ENCODE measurements at places on chromosomes 1 and 21.

DNA sequence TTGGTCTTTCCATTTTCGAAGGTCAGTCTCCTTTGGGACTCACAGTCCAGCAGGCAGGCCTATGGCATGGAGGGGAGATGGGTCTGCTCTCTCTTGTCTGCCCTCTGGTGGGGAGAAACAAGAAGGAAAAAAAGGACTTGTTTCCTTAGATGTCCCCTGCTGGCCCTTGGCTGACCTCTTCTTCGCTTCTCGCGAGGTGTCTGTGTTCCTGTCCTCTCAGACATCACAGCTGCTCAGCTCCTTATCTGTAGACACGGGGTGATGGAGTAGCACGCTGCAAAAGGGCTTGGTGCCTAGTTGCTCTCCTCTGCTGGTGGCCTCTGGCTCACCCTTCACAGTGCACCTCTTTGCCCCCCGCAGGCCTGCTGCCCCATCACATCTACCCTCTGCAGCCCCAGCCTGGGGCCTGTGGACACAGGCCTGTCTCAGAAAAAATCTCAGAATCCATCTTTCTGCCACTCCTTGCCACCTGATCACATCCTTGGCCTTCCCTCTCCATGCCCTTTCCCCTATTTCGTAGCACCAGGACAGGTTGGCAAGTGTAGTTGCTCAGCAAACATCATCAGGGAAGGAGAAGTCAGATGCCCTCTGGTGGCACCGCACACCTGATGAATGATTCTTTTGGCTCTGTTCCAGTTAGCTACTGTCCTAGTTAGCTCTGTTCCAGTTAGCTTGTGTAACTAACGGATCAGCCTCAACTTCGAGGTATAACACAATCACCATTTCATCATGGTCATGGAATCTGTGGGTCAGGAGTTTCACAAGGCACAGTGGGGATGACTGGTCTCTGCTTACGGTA is 18.7 kb upstream of the AK2 start:
- DNase-seq = no peak

GRCh38 chr1:201447903-201448871 is 20.8 kb downstream of the PHLDA3 start:
- peak; percentile 32 for DNase-seq

GRCh38 chr1:168362991-168363390 is 82.3 kb downstream of the TBX19 start:
- no peak for DNase-seq

DNA sequence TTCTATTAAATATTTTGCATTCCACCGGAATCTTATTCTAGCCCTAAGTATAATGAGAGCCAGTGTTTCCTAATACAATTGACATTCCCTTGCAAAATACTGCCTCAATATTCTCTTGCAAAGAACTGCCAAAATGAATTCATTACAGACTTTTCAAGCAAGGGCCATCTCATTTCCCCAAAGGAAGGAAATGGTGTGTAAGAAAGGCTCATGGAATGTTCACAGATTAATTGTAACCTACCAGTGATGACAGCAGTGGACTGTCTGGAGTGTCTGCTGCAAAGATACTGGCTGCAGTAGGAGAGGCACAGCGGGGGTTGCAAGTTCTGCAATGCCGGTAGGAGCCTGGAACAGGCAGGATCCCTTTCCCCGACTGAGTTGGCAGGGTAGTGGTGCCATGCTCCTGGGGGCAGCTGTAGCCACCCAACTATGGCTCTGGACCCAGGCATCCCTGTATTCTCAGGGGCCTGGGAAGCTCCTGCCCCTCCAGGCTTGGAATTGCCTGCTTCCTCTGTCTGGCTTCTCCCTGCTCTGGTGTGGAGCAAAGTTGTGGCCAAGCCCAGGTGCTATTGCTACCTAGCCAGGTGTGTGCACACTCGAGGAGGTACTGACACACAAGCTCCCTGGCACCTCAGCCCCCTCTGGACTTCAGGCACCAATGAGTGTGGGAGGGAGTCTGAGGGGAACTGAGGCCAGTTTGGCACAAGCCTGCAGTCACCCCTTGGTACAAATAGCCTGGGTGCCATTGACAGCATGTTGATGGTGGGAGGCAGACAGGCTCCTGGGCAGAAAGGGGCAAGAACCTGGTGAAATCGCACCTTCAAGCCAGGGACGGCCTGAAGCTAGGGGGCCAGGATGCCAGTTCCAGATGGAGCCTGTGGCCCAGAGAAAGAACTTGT is 1371.0 kb downstream of the KCNT2 start:
- DNase-seq = no peak

GRCh38 chr1:73635021-73635420 is 563.0 kb downstream of the LRRIQ3 start:
- no peak for DNase-seq

- no peak for DNase-seq
Observed at GRCh38 chr1:173293756-173294155, 86.6 kb upstream of the TNFSF4 start.

GRCh38 chr1:26034504-26035202 is 11.3 kb downstream of the SLC30A2 start:
- no peak for DNase-seq

GRCh38 chr1:219837274-219837993 is 90.9 kb downstream of the SLC30A10 start:
- DNase-seq = no peak

DNA sequence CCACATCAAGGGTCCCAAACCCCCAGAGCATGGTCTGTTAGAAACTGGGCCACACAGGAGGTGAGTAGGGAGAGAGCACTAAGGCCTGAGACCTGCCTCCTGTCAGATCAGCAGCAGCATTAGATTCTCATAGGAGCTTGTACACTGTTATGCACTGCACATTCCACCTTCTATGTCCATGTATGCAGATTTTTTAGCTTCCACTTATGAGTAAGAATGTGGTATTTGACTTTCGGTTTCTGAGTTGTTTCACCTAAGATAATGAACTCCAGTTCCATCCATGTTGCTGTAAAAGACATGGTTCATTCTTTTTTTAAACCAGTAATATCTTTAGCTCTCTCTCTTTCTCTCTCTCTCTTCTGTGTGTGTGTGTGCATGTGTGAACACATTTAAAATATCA is 663 bp upstream of the GBP6 start:
- DNase-seq = no peak

- no peak for DNase-seq
Observed at GRCh38 chr1:174448974-174449373, 1.2 kb downstream of the GPR52 start.

DNA sequence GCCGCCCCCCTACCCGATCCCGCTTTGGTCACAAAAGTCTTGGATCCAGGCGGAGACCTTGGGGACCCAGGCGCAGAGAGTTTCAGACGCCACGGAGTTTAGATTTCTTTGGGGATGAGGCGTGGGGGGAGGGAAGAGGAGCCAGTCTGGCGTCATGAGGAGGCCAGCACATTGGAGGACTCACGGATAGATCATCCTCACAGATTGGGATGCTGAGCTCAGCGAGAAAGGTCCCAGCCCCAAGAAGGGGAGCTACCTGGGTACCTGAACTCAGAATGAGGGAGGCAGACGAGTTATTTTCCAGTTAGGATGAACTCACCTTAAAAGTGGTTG is 393 bp downstream of the ELAPOR1 start:
- no peak for DNase-seq

DNA sequence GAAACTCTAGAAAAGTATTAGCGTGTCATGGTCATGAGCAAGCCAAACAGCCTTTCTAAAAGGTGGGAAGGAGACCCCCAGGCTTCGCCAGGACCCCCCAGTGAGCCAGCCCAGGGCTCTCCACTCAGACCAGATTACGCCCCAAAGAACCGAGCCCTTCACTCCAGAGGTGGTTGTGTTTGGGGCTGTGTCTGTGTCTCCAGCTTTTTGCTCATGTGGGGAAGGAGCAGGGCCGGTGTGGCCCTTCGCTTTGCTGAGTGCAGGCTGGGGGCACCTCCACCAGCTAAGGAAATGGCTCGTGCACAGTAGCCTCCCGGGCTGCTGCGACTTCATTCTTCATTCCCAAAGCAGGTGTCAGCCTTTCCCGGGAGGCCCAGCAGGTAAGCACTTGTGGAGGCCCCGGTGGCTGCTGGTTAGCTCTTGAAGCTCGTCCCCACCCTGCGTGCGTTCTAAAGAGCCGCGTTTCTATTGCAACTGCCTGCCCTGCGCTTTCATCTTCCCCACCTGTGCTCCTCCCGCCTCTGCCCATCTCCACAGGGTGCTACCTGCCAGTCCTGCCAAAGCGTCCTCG is 531 bp downstream of the TSPEAR start:
- DNase-seq = no peak

DNA sequence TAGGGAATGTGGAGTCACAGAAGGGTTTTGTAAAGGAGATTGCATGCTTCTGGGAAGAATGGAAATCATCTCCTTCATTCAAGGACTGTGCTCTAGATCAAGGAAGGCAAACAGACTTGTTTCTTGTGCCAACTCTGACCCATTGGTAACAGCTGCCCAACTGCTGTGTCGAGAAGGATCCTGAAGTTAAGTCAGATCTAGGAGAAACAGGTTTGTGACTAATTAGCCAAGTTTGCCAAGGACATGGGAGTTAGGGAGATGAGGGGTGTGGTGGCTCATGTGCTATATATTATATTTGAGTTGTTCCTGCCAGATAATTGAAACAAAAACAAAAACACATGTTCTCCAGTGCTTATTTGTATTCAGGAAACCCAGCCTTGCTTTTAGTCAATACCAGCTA is 251.2 kb upstream of the USP24 start:
- DNase-seq = no peak

DNA sequence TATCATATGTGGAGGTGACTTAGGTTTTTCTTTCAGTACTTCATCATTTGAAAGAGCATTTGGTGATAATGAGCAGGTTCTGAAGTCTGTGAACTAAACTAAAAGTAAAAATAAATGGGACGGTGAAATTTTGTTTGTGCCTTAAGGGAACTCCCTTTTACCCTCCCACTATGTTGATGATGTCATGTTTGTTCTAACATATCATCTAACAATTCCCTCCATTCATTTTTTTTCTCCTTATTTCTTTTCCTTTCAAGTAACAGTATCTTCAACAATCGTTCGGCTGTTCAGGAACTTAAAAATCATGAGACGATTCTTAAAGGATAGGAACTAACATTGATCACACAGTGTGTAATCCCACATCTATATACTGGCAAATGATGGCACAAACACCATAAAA is 30.0 kb upstream of the IRF2BP2 start:
- no peak for DNase-seq

DNA sequence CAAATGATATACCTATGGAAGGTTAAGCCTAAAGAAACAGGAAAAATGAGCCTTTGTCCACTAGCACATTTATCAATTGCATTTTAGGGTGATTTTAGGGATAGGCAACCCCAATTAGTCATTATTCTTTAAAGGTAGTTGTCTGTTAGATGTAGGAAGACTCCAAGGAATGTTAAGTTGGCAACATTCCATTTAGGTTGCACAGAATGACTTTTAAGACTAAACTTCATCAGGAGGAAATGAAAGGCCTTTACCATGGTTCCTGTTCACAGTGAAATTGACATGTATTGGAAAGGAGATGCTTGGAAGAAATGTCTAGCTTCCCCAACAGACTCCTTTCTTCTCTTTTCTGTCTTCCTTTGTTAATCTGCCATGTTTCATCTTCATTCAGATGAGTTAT is 1.6 kb upstream of the APOBEC4 start:
- no peak for DNase-seq

GRCh38 chr1:1215080-1215676 is 1.2 kb upstream of the TNFRSF4 start:
- no peak for DNase-seq

GRCh38 chr1:150650193-150650592 is 20.8 kb upstream of the ENSA start:
- DNase-seq = no peak

DNA sequence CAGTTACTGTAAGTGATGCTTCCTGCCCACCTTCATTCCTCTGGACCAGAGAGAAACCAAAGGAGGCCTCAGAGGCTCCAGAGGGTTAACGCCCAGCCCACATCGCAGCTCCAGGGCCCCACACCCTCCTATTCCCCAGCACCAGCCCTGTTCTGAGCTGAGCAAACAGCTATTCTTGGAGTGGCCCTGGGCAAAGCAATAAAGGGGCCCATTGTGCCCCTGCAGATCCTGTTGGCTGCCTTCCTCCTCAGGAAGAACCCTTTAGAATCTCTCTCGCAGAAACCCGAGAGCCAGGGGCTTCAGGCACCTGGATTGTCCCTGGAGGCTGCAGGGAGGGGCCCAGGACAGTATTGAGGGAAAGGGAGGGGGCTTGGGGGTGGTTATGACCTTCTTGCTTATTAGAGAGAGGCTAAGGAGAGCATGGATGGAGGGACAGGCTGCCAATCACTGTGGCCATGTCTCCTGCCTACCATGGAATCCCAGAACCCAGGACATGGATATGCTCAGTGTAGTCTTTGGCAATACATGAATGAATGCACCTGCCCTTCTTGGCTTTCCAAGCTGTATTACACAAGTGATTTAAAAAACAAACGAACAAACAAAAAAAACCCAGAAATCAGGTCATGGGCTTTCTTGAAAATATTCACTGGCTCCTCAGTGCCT is 9.2 kb downstream of the PADI2 start:
- no peak for DNase-seq

Data from stimulated activated CD8-positive, alpha-beta memory T cell treated with anti-CD3 and anti-CD28 coated beads, Interleukin-7, amount 100 ng/mL, for 24 hours (primary cell).